Cortex of kidney (tissue), 1 donor: ENCODE measurements at places on chromosomes 4 and X.

DNA sequence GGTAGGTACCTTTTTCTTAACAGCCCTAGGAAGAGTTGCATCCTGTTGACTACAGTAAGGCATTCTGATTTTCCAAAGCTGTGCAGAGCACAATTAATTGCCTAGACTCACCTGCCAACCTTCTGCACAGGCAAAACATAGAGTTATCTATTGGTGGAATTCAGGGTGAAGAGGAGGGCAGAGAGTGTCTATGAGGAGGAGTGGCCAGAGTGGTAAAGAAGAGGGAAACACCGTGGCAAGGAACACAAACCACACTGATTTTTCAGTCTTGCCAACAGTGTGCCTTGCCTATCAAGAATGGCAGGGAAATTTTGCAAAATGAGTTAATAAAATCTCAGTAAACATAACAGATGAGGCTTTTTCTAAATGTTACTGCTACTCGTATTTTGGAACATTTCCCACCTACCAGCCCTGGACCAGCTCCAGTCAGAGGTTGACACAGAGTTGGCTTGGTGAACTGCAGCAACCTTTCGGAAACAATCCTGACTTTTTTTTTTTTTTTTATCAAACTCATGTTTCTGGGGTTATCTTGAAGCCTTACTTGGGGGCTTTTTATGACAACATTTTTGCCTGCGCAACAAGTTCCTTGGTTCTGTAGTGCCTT is 67.9 kb upstream of the CAPN6 start:
- no peak for DNase-seq

GRCh38 chr4:140612357-140612756 is 43.6 kb upstream of the UCP1 start:
- DNase-seq: no peak

DNA sequence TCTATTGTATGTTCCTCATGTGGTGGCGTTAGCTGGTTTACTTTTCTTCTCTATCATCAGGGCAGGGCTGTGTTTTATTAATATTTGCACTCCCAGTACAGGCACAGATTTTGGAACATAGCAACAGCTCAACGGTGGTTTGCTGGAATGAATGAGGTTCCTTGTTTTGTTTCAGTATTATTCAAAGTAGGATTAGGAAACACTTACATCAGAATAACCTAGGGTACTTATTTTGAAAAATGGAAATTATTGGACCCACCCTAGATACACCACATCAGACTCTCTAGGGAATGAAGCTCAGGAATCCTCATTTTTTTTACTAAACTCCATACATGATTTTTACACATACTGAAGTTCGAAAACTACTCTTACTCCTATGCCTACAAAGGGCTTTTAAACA is 108.8 kb upstream of the ENPEP start:
- DNase-seq: no peak

- no peak for DNase-seq
Measured at GRCh38 chr4:146340798-146341197, 126.5 kb downstream of the REELD1 start.

DNA sequence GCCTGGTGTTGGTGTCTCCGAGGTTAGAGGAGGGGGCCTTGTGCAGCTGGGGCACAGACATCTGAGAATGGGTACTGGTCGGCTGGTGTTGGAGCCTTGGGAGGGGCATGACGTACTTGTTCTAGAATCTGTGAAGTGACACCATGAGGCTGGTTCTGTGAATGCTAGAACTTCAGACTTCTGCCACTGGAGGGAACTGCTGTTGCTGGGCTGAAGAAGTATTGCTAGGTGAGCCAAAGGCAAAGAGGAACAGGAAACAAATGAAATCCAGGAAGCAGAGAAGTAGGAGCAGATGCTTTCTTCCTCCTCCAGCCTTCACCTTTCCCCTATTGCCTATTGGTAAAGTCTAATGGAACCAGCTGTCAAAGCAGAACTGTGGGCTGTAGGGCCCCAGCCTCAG is 120.9 kb upstream of the DDIT4L start:
- DNase-seq: no peak

- no peak for DNase-seq
Measured at GRCh38 chr4:126328914-126329313, 1014.2 kb downstream of the FAT4 start.

DNA sequence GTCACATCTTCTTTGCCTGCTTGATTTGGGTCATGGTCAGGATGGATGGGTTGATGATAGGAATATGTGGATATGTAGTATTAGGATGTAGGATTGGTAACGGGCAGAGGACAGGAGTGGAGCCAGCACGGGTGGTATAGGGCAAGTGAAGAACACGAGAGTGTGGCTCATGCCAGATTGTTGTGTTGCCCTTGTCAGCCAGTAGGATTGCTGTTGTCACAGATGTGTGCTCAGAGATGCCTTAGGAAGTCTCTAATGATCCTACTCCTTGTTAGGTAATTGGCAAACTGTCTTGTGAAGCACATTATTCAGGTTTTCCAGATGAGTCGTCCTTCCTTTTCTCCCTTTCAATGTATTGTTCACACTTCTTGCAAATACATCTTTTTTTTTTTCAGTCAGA is 5.5 kb downstream of the ATP10D start:
- DNase-seq: no peak

DNA sequence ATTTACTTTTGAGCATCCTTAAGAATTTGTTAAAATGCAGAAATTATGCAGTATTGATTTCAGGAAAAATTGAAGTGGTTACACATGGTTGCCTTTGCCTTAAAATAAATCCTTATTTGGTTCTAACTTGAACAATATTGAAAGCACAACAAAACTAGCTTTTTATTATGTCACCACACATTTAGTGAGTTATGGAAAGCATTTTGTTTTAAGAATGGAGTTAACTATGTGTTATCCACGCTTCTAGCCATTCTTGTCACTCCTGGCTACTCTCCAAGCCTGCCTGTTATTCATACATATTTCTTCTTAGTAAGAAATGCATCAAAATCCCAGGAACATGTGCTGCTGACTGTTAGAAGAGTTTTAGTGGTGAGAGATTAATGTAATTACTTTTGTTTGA is 73.9 kb downstream of the FAT4 start:
- no peak for DNase-seq

GRCh38 chr4:56465599-56466295 is 1.7 kb upstream of the SRP72 start:
- DNase-seq: no peak

DNA sequence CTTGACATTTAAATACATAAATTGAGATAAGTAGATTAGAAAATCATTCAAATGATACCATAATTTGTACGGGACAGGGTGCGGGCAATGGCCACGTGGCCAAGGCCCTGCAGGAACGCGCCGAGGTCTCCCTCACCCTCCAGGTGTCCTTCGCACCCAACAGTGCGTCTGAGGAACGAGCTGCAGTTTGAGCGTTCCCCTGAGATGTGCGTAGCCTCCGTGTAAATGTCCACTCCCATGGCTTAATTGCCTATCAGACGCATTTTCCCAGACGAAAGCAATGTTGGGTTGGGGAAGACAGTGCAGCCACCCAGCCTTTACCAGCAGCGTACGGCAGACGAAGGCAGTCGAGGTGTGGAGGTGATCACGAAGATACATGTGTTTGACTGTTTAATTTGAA is 56.4 kb downstream of the CPLX1 start:
- DNase-seq: no peak

DNA sequence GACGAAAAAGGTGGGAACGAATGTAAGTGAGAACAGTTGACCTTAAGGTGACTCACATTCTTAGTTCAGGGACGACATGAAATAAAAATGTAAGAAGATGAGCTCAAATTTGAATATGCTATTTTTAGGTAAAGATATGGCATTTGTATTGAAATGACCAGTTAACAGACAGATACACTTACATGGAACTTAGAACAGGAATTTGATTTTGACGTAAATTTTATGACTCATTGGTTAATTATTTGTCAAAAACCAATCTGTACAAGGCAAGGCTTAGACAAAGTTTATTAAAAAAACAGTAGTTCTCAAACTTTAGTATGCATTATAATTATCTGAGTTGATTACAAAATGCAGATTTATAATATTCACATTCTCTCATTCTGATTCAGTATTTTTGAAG is 469.4 kb downstream of the CFAP47 start:
- DNase-seq: no peak
